Stimulated activated CD8-positive, alpha-beta memory T cell treated with anti-CD3 and anti-CD28 coated beads, Interleukin-4, amount 100 ng/mL, for 4 hours (primary cell): ENCODE measurements at places on chromosomes 2 and 18.

DNA sequence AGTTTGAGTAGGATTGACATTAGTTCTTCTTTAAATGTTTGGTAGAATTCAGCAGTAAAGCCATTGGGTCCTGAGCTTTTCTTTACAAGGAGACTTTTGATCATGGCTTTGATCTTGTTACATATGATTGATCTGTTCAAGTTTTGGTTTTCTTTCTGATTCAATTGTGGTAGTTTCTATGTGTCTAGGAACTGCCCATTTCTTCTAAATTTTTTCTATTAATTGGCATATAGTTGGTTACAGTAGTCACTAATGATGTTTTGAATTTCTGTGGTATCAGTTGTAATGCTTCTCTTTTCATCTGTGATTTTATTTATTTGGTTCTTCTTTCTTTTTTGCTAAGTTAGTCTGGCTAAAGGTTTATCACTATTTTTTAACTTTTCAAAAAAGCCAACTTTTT lies 73.3 kb upstream of the DLGAP1 start:
- no peak for DNase-seq

GRCh38 chr18:38611036-38611964 lies 1045.7 kb upstream of the CELF4 start:
- no peak for DNase-seq

GRCh38 chr2:118300832-118301231 lies 212.6 kb downstream of the INSIG2 start:
- no peak for DNase-seq

DNA sequence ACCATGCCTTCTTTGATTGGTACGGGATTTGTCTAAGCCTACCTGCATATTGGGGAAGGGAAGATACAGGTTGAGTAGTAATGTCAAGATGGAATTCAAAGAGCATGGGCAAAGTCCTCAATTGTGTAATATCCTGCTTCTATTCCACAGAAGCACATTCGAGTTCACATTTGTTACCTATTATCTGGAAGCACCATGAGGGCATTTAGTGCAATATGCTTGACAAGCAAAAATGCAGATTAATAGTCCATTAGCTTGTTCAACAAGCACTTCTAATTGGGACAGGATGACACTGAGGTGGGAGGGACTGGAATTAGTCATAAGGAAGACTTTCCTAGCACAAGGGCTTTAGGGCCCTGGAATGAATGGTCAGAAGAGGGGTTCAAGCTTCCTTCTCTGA lies 40.5 kb downstream of the MYO5B start:
- no peak for DNase-seq

DNA sequence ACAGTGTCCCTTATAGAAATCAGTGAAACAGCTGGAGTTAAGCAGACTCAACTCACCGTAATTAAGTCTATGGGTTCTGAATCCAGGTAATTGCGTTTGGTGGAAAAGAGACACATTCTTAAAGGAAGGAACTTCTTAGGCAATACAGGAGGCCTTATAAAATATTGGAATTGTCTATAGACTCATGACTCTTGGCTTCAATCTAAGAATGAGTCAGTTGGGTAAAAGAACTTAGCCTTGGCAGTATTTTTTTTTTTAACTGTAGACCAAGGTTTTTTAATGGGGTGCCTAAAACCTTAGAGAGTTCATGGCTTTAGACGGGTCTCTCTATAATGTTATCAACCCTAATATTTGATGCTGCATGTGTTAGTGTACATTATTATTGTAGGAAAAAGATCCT lies 47.6 kb downstream of the CCDC85A start:
- DNase-seq: no peak

GRCh38 chr2:60252581-60253150 lies 300.8 kb downstream of the BCL11A start:
- no peak for DNase-seq

DNA sequence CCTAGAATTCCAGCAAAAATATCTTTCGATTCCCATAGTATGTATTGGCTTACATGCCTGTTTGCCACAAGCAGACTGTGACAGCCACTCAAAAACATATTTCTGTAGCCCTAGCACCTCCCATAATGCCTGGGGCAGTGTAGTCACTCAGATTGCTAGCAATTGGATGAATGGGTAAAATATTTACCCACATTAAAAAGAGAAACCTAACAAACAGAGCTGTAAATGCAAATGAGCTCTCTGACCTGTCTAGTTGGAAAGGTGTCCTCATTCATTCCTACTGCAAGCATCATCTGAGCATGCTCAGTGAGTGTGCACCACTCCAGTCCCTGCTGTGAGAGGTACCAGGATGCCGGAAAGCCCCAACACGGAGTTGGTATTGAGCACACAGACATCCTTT lies 234.0 kb upstream of the RAB12 start:
- no peak for DNase-seq

DNA sequence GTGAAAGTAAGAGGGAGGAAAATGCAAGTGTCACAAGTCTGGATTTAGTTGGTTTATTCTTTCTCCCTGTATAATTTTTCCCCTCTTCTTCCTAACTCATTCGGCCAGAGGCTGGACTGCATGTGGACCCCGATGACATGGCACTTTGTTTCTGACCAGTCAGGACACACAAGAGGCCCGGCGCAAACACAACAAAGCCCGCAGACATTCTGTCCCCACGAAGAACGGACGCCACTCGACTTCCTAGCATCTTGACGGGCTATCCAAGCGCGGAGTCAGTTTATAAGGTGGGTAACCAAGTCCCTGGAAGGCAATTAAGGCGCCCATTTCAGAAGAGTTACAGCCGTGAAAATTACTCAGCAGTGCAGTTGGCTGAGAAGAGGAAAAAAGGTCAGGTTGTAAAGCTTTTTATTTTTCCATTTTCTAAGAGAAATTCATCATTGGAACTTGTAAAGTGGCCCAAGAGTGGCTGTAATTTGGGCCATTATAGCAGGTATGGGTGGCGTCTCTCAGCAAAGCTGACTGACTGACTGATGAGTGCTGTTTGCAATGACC lies at the start of gene TPO:
TPO (plus strand) TSS at position 308 of the 555 bp plus-strand sequence. CDS start 946 bp downstream, outside the sequence.
- no peak for DNase-seq
